Liver (tissue), 10 donors: ENCODE measurements at places on chromosomes 1 and 21.

- H3K27ac ChIP-seq, result no peak overlapping the region
- H3K4me3 ChIP-seq, result no peak overlapping the region
- H3K36me3 ChIP-seq, result no peaks in the 10 kb centered on the region
- no peak for DNase-seq
Observed at GRCh38 chr1:54565113-54565501, 17.1 kb downstream of the ACOT11 start.

DNA sequence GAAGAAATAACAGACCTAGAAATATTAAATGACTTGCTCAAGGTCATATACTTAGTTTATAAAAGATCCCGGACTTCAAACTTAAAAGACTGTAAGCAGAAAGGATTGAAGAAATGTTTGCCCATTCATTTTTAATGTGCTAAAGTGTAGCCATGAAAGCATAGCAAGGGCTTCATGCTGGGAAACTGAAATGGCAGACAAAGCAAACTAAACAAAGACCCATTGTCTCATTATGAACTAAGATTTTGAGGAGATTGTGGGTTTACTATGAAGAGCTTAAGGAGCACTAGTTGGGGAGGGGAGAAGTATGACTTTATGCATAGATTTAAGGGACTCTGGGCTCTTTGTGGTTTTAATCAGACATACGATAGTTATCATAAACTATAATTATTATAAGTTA is 26.3 kb downstream of the ADAMTS1 start:
- H3K27me3 ChIP-seq, result no peaks in the 10 kb centered on the region
- no peaks in the 10 kb centered on the region for H3K36me3 ChIP-seq
- DNase-seq, result no peak
- H3K4me3 ChIP-seq, result no peak overlapping the region

DNA sequence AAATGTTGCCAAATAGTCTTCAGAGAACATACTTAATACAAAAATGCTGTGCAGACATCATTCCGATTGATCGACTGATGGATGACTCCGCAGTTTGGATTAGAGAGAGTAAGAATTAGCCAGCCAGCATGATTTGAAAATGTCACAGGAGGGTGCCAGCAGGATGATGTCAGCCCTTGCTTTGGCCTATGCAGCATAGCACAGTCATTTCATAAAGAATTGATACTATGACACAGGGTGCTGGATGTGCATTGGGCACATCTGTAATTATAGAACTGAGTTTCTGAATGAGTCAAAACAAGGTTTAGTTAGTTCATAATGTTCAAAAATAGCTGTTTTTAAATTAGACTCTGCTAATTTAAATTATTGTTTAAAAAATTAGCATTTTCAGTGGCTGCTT is 21.6 kb upstream of the TRAF5 start:
- peaks cover 4% of the 10 kb centered on the region for H3K36me3 ChIP-seq
- no peak overlapping the region for H3K4me3 ChIP-seq
- no peaks in the 10 kb centered on the region for H3K4me1 ChIP-seq
- H3K27ac ChIP-seq, result no peak overlapping the region

GRCh38 chr1:232404981-232405731 is 224.8 kb downstream of the SIPA1L2 start:
- no peak overlapping the region for H3K4me3 ChIP-seq
- no peak overlapping the region for H3K27ac ChIP-seq
- DNase-seq, result no peak
- peaks cover 6% of the 10 kb centered on the region for H3K36me3 ChIP-seq

- H3K4me3 ChIP-seq, result no peak overlapping the region
- no peak for DNase-seq
- no peaks in the 10 kb centered on the region for H3K36me3 ChIP-seq
- no peaks in the 10 kb centered on the region for H3K4me1 ChIP-seq
Observed at GRCh38 chr1:89624314-89624713, 8.6 kb upstream of the LRRC8C start.

DNA sequence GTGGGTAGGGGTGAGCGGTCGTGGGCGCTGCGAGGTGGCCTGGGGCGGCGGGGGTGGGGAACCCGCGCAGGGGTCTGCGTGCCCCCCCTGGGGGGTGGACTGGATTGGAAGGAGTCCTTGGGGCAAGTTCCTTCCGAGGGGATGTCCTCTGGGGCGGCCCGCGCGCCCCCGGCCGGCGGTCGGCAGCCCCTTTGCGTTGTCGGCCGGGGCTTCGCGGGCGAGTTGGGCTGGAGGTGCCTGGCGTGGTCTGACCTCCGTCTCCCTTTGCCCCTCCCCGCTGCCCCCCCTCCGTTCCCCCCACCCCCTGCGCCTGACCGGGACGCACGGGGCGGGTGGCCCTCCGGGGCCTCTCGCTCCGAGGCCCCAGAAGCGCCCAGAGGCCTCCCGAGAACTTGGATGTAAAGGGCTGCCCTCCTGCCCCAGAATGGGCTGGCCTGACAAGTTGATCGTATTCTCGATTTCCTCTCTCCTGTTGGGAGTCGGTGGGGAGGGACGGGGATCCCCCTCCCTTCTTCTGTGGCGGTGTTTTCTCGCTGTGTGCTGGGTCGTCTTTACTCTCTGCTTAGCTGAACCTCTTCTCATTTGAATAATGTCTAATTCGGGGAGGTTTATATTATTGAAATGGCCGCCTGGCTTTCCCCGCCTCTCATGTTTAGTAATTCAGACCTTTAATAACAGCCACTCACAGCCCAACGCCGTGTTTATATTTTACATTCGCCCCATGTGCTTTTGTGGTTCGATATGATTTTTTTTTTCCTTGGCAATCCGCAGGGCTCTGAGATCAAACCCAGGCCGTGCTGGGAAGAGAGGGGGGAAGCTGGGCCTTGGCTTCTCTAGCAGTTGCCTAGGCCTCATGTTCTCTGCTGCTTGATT is 1.3 kb downstream of the POU2F1 start:
- H3K27me3 ChIP-seq, result no peaks in the 10 kb centered on the region
- DNase-seq, result peak; percentile 75
- no peaks in the 10 kb centered on the region for H3K36me3 ChIP-seq
- peak overlapping the region; percentile 99 for H3K4me3 ChIP-seq
- peak overlapping the region; percentile 97 for H3K27ac ChIP-seq
- peaks cover 19% of the 10 kb centered on the region for H3K4me1 ChIP-seq

GRCh38 chr1:116375887-116376728 is 3.1 kb downstream of the ATP1A1 start:
- H3K36me3 ChIP-seq, result no peaks in the 10 kb centered on the region
- H3K4me3 ChIP-seq, result no peak overlapping the region

GRCh38 chr1:94709891-94710581 is 110.1 kb upstream of the SLC44A3 start:
- no peak overlapping the region for H3K4me3 ChIP-seq
- no peak overlapping the region for H3K27ac ChIP-seq
- DNase-seq, result no peak
- H3K27me3 ChIP-seq, result no peaks in the 10 kb centered on the region

DNA sequence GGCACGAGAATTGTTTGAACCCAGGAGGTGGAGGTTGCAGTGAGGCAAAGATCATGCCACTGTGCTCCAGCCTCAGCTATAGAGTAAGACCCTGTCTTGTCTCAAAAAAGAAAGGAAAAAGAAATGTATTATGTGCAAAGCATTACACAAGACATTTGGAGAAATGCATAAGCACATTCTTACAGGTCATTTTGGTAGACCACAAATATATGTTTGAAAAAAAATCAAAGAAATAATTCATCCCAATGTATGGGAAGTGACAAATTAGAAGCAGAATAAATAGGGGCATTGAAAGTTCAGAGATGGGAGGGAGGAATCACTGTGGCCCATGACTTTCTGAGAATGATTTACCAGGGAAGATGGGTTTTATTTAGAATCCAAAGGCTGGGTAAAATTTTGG is 283.5 kb upstream of the ADAMTS5 start:
- no peaks in the 10 kb centered on the region for H3K36me3 ChIP-seq
- DNase-seq, result no peak
- no peak overlapping the region for H3K4me3 ChIP-seq
- no peaks in the 10 kb centered on the region for H3K27me3 ChIP-seq
- H3K27ac ChIP-seq, result no peak overlapping the region

GRCh38 chr1:9128166-9128519 is 759 bp downstream of the GPR157 start:
- H3K4me1 ChIP-seq, result peaks cover 21% of the 10 kb centered on the region
- no peaks in the 10 kb centered on the region for H3K27me3 ChIP-seq
- H3K4me3 ChIP-seq, result peak overlapping the region; percentile 81
- no peaks in the 10 kb centered on the region for H3K36me3 ChIP-seq
- H3K27ac ChIP-seq, result peak overlapping the region; percentile 92

DNA sequence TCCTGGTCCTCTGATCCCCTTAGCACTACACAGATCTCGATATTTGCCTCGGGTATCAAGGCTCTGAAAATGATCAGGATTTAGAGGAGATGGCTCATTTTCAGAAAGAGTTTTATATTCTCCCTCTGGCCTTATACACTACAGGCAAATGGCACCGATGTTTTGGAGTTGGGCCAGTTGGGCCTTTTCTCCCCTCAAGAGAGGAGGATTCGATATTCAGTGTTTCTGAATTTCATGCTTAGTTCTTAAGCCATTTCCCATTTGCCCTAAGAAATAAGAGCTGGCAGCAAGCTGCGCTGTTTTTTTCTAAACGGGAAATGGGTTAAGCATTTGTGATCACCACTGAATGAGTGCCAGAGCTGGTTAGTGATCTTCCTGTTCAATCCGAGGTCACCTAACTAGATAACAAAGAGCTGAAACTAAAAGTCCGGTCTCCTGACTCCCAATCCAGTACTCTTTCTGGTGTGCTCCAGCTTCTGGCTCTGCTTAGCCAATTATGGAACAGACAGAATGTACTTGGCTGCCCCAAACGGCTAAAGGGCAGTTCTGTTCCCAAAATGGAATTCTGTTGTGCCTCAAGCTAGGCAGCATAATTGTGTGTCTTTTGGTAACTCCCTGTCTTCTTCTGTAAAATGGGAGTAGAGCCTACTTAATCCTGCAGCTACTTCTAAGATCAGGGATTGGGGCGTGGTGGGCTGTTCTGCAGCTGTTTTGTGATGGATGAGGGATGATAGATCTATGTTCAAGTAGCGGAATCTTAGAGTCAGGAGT is 1.2 kb upstream of the CPT2 start:
- peak overlapping the region; percentile 73 for H3K4me3 ChIP-seq
- H3K27me3 ChIP-seq, result no peaks in the 10 kb centered on the region
- no peaks in the 10 kb centered on the region for H3K36me3 ChIP-seq
- H3K4me1 ChIP-seq, result peaks cover 9% of the 10 kb centered on the region
- DNase-seq, result no peak
- H3K27ac ChIP-seq, result peak overlapping the region; percentile 99

- H3K27ac ChIP-seq, result no peak overlapping the region
- no peak overlapping the region for H3K4me3 ChIP-seq
- H3K27me3 ChIP-seq, result no peaks in the 10 kb centered on the region
- H3K4me1 ChIP-seq, result no peaks in the 10 kb centered on the region
- no peak for DNase-seq
Observed at GRCh38 chr1:236882678-236883077, 87.6 kb downstream of the MTR start.

DNA sequence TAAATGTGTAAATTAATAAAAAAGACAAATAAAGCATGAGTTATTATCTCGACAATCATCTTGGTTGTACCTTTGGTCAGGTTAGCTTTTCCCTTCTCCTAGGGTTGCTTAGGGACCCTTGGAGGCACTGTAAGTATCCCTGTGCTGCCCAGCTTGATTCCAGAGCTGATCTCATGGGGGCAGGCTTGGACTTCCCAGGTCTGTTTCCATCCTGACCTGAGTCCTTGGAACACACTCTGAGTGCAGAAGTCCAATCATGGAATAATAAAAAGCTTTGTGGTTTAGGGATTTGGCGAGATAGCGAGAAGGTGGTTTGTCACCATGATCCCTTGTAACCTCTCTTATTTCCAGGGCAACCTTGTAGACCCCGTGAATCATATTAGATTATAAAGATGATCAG is 18.7 kb upstream of the PAPPA2 start:
- H3K4me3 ChIP-seq, result no peak overlapping the region
- no peak for DNase-seq
- H3K27ac ChIP-seq, result no peak overlapping the region
- H3K4me1 ChIP-seq, result no peaks in the 10 kb centered on the region
- no peaks in the 10 kb centered on the region for H3K27me3 ChIP-seq
- H3K36me3 ChIP-seq, result no peaks in the 10 kb centered on the region

GRCh38 chr1:157277281-157277680 is 139.1 kb upstream of the ETV3 start:
- peaks cover 4% of the 10 kb centered on the region for H3K27me3 ChIP-seq
- peak; percentile 32 for DNase-seq
- no peaks in the 10 kb centered on the region for H3K4me1 ChIP-seq
- no peak overlapping the region for H3K4me3 ChIP-seq

GRCh38 chr1:9992910-9993309 is 4.1 kb upstream of the RBP7 start:
- H3K27me3 ChIP-seq, result no peaks in the 10 kb centered on the region
- no peak for DNase-seq
- no peak overlapping the region for H3K4me3 ChIP-seq
- H3K36me3 ChIP-seq, result no peaks in the 10 kb centered on the region

DNA sequence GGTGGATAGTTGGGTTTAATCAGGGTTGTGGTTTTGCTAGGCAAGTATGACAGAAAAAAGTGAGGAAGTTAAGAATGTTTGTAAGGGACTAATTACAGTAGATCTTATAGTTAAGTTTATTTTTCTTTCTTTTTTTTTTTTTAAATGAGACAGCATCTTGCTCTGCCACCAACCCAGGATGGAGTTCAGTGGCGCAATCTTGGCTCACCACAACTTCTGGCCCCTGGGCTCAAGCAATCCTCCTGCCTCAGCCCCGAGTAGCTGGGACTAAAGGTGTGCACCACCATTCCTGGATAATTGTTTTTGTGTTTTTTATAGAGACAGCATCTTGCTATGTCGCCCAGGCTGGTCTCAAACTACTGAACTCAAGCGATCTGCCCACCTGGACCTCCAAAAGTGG is 41.7 kb downstream of the EYA3 start:
- H3K27ac ChIP-seq, result no peak overlapping the region
- H3K27me3 ChIP-seq, result no peaks in the 10 kb centered on the region
- no peak for DNase-seq
- H3K4me3 ChIP-seq, result no peak overlapping the region

- no peak overlapping the region for H3K4me3 ChIP-seq
- DNase-seq, result no peak
- no peaks in the 10 kb centered on the region for H3K27me3 ChIP-seq
- H3K36me3 ChIP-seq, result peaks cover 6% of the 10 kb centered on the region
Observed at GRCh38 chr1:183126528-183126927, 59.5 kb upstream of the LAMC2 start.

DNA sequence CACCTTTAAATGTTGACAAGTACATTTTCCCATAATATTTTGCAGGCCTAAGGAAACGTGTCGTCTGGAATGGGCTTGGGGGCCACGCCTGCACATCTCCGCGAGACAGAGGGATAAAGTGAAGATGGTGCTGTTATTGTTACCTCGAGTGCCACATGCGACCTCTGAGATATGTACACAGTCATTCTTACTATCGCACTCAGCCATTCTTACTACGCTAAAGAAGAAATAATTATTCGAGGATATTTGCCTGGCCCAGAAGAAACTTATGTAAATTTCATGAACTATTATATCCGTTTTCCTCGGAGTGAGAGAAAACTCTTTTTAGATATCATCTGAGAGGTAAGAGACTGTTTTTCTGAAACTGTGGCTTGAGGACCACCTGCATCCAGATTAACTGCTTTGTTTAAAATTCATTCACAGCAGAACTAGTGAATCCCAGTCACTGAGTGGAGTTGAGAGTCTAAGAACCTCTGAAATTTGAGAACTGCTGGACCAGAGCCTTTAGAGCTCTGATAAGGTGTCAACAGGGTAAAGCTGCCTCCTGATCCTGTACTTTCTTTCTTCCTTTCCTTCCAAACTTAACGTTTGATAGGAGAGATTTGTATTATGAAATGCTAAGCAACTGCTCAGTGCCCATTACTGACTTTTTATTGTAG is 811 bp downstream of the EXO1 start:
- H3K4me1 ChIP-seq, result peaks cover 5% of the 10 kb centered on the region
- no peak overlapping the region for H3K27ac ChIP-seq
